ENCODE measurements at places on chromosomes 5 and 9. TPM values are rescaled to one million over a fixed set of nuclear protein-coding genes. Genes with fewer than 3 reads are reported as not detected.

GRCh38 chr9:127388037-127388855 lies 8.7 kb upstream of the SLC2A8 start:
- H3K27me3 ChIP-seq = peaks cover 66% of the 10 kb centered on the region
- DNase-seq = peak; percentile 95
- peaks cover 23% of the 10 kb centered on the region for H3K4me1 ChIP-seq
- H3K27ac ChIP-seq = no peak overlapping the region
- no peak overlapping the region for H3K4me3 ChIP-seq
- no peaks in the 10 kb centered on the region for H3K36me3 ChIP-seq

GRCh38 chr9:88596376-88596775 lies 61.4 kb downstream of the NXNL2 start:
- no peak overlapping the region for H3K27ac ChIP-seq
- no peaks in the 10 kb centered on the region for H3K36me3 ChIP-seq
- peaks cover 9% of the 10 kb centered on the region for H3K27me3 ChIP-seq
- no peak for DNase-seq
- no peak overlapping the region for H3K4me3 ChIP-seq
- no peaks in the 10 kb centered on the region for H3K4me1 ChIP-seq

GRCh38 chr9:85155352-85155751 lies 485.8 kb downstream of the NTRK2 start:
- no peak overlapping the region for H3K4me3 ChIP-seq
- H3K4me1 ChIP-seq = no peaks in the 10 kb centered on the region
- no peak overlapping the region for H3K27ac ChIP-seq
- DNase-seq = no peak
- no peaks in the 10 kb centered on the region for H3K36me3 ChIP-seq

GRCh38 chr9:108780942-108781734 lies 74.6 kb downstream of the ACTL7B start:
- no peak overlapping the region for H3K27ac ChIP-seq
- H3K4me3 ChIP-seq = no peak overlapping the region
- H3K27me3 ChIP-seq = no peaks in the 10 kb centered on the region
- no peak for DNase-seq
- no peaks in the 10 kb centered on the region for H3K4me1 ChIP-seq

DNA sequence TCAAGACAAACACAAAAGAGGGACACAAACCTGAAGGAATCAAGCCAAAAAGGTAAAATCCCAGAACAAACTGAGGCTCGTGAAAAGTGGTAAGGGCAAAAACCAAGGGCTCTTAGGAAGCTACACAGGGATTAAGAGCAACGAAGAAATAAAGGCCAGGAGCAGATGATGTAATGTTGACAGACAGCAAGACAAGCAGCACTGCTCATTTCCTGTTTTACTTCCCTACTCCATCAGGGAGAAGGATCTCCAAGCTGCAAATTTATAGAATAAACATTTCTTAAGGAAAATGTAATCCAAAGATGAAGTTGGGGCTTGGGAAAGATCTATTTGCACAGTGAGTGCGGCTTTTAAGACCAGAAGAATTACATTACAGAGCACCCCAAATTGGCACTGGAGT lies 182.3 kb upstream of the MAP1B start:
- H3K27ac ChIP-seq = no peak overlapping the region
- no peaks in the 10 kb centered on the region for H3K4me1 ChIP-seq
- no peak for DNase-seq
- H3K4me3 ChIP-seq = no peak overlapping the region
- no peaks in the 10 kb centered on the region for H3K27me3 ChIP-seq
- no peaks in the 10 kb centered on the region for H3K36me3 ChIP-seq

Gene KIF24
- total RNA-seq = 0.32 TPM

- no peaks in the 10 kb centered on the region for H3K27me3 ChIP-seq
- no peak overlapping the region for H3K27ac ChIP-seq
- DNase-seq = no peak
- no peak overlapping the region for H3K4me3 ChIP-seq
- no peaks in the 10 kb centered on the region for H3K36me3 ChIP-seq
Observed at GRCh38 chr9:81601639-81602623, 87.4 kb downstream of the TLE1 start.

DNA sequence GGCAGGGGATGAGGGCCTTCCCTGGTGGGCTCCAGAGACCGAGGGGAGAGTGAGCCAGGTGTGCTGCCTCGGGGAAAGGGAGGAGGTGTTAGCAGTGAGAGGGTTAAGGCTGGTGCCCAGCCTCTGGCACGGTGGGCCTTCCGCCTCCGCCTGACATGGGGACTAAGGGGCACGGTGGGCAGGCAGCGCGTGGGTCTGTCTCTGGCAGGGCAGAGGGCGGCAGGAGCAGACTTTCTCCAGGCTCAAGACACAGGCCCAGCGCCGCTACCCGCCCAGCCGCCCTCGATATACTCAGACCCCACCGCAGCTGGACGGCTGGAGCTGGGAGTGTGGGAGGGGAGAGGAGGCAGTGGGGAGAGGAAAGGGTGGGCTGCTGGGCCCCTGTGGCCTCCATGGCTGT lies 14.9 kb upstream of the FRMPD1 start:
- H3K4me1 ChIP-seq = no peaks in the 10 kb centered on the region
- no peaks in the 10 kb centered on the region for H3K27me3 ChIP-seq
- no peaks in the 10 kb centered on the region for H3K36me3 ChIP-seq
- H3K27ac ChIP-seq = no peak overlapping the region
- no peak for DNase-seq
- H3K4me3 ChIP-seq = no peak overlapping the region

DNA sequence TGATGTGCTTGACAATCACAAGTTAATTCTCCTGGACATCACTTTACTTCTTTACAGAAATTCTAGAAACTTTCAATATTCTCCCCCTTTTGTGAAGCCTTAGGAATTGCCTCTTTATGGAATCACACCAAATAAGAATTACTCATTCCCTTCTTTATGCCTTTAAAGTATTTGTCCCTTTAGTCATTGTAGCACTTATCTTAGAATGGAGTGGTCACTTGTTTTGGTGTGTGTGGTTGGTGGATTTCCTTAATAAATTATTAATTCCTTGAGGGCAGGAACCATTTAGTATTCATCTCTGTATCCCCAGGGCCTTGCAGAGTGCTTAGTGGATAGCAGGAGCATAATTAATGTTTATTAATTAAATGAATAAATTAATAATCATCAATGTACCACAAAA lies 307.0 kb downstream of the ARRDC3 start:
- no peak for DNase-seq
- H3K27me3 ChIP-seq = no peaks in the 10 kb centered on the region
- H3K27ac ChIP-seq = no peak overlapping the region
- H3K4me3 ChIP-seq = no peak overlapping the region
- H3K36me3 ChIP-seq = no peaks in the 10 kb centered on the region
- H3K4me1 ChIP-seq = no peaks in the 10 kb centered on the region

Gene CCIN
- total RNA-seq = not detected

Gene ACOT12
- total RNA-seq = 0.41 TPM

Gene CDX1
- not detected for total RNA-seq

- no peak overlapping the region for H3K27ac ChIP-seq
- H3K4me3 ChIP-seq = no peak overlapping the region
- no peaks in the 10 kb centered on the region for H3K4me1 ChIP-seq
- no peaks in the 10 kb centered on the region for H3K36me3 ChIP-seq
Observed at GRCh38 chr5:139186752-139187326, 11.3 kb downstream of the SIL1 start.

Gene OBP2B
- not detected for total RNA-seq

Gene SNX18
- 27.9 TPM for total RNA-seq

Gene ELOVL7
- total RNA-seq = not detected

Gene RFESD
- 9.3 TPM for total RNA-seq

All from CD4-positive, alpha-beta memory T cell (primary cell).